CD4-positive, alpha-beta memory T cell (primary cell): ENCODE measurements at places on chromosomes 7 and 10. TPM values are rescaled to one million over a fixed set of nuclear protein-coding genes. Genes with fewer than 3 reads are reported as not detected.

GRCh38 chr7:34875481-34875880 lies 161.8 kb downstream of the DPY19L1 start:
- DNase-seq, result no peak

GRCh38 chr10:14625192-14625631 lies 149.5 kb downstream of the FAM107B start:
- no peak for DNase-seq

DNA sequence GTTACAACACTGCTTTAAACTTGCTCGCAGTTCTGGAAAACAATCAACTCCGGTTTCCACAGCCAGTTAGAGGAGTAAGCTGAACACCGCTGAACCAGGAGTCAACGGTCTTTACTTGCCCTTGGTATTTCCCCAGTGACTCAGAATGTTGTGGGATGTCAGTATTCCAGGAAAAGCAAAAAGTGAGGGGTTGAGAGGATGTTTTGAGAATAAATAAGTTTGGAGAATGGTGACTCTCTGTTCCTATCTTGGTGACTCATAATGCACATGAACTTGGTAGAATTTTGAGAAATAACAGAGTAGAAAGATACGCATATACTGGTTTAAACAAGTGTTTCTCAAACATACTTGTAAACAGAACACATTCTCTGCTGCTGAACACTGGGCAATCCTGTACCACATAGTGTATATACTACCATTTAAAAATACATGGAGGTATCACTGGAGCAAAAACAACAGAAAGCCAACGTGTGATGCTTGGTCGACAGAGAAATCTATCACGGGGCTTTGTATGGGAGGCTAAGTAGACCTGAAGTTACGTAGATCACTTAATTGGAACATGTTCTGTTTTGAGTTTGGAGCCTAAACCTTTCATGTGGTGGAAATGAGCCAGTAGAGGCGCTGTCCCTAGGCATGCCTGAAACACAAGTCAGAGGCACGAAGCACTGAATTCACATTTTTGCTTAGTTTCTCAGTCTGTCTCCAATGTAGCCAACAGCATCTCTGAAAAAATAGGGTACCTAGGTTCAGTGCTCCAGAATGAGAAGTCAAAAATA lies 534.3 kb downstream of the PARD3 start:
- no peak for DNase-seq

DNA sequence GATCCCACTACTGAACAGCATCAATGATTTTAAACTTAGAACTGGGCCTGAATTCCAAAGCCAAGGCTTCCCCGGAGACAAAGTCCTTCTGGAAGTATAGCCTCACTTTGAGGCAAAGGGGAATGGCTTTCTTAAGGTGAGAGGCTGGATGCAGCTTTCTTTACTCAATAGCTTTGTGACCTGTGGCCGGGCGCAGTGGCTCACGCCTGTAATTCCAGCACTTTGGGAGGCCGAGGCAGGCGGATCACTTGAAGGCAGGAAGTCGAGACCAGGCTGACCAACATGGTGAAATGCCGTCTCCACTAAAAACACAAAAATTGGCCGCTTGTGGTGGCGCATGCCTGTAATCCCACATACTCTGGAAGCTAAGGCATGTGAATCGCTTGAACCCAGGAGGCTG lies 3.2 kb upstream of the FGFR2 start:
- DNase-seq, result no peak

GRCh38 chr10:5970527-5970926 lies 6.8 kb downstream of the IL15RA start:
- no peak for DNase-seq

DNA sequence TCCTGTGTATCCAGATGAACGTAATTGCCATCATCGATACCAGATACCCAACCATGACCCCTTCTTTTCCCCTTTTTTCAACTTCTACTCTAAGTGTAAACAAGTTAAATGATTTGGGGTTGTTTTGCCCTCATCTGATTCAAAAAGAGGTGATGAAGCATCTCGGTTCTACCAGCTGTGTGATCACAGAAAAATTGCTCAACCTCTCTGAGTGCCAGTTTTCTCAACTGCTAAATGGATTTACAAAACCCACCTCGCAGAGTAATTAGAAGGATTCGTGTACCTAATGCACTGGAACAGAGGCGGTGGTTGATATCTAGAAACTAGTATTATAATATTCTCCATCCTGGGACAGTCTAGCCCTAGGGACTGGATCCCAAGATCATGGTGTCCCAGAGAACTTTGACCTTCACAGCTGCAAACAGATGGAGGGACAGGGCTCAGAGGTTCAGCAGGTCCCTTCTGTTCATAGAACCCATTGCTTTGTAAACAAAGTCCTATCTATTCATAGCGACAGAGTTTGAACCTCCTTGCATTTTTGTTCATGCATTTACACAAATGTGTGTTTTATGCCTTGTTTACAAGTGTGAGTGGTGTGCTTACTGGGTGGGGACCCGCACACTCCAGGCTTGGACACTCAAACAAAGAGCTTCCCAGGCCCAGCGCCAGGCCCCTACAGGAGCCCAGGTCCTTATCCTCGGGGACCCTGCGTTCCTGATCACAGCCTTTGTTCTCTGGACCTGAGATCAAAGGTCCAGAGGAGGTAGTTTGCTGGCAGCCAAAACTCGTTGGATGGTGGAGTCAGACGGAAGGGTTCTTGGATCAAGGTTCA lies 46.4 kb downstream of the CALML3 start:
- no peak for DNase-seq

GRCh38 chr7:1421946-1422345 lies 37.3 kb downstream of the MICALL2 start:
- DNase-seq, result no peak

GRCh38 chr10:43214071-43214955 lies 52.6 kb downstream of the RASGEF1A start:
- no peak for DNase-seq

Gene CFAP69
- not detected for total RNA-seq

DNA sequence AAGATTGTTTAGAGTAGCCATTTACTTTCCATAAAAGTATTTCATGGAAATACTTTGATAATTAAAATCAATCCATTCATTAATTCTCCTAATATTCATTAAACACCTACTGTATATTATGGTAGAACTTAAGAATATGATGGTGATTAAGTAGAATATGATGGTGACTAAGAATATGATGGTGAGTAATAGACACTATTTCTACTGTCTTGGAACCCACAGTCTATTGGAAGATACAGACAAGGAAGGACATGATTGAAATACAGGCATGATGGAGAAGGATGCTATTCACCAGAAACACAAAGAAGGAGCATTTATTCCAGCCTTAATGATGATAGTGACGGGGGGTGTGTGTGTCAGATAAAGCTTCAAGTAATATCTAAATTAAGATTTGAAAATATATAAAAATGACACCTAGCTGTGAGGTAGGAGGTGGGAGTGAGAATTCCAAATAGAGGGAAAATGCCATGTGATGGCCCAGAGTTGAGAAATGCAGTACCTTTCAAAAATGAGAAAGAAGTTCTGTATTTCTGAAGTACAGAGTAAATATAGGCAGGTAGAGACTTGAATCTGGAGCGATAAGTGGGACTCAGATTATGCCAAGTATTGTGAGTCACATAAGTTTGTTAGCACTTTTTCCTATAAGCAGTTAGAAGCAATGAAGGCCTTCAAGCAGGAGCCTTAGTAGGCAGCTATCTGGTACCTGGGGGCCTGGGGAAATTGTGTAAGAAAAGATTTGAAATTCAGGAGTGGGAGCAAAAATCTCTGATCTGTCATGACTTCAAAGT lies 12.5 kb upstream of the CDK13 start:
- DNase-seq, result no peak

Gene PLOD3
- 72.4 TPM for total RNA-seq

DNA sequence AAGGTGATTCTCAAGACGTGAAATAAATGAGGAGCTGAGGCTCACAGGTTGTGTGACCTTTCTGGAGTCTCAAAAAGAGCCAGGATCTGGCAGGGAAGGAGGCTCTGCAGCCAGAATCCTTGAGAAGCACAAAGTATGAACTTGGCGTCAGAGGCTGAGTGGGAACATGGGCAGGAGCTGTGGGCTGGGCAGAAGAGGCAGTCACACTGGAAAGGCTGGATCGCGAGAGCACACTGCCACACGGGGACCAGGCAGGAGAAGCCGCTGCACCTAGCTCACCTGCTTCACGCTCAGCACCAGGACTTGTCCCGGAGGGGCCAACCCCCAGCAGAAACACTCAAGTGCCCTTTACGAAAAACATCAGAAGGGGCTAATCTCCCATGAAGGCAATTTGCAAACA lies 535.0 kb downstream of the TNS3 start:
- DNase-seq, result no peak
